ENCODE measurements at places on chromosomes 16 and 17. TPM values are rescaled to one million over a fixed set of nuclear protein-coding genes. Genes with fewer than 3 reads are reported as not detected.

CALB2 gene
- 2.2 TPM for total RNA-seq

DOC2A gene
- not detected for total RNA-seq

PIK3R6 gene
- not detected for total RNA-seq

CD300H gene
- not detected for total RNA-seq

MRPL12 gene
- 11.6 TPM for total RNA-seq

CBX8 gene
- 2.7 TPM for total RNA-seq

CCDC144A gene
- total RNA-seq, result 2.1 TPM

ASPSCR1 gene
- 32.1 TPM for total RNA-seq

MILR1 gene
- not detected for total RNA-seq

SLFN14 gene
- total RNA-seq, result not detected

INTS2 gene
- 17.1 TPM for total RNA-seq

FMNL1 gene
- 2.0 TPM for total RNA-seq

TGFB1I1 gene
- 1.6 TPM for total RNA-seq

PDILT gene
- not detected for total RNA-seq

TPSG1 gene
- not detected for total RNA-seq

SLC13A2 gene
- not detected for total RNA-seq

VTN gene
- under 0.01 TPM for total RNA-seq

ATP1B2 gene
- total RNA-seq, result not detected

CD300A gene
- not detected for total RNA-seq

CASKIN1 gene
- total RNA-seq, result under 0.01 TPM

ABI3 gene
- not detected for total RNA-seq

CDH16 gene
- 1.8 TPM for total RNA-seq

DHRS7C gene
- not detected for total RNA-seq

ARL17A gene
- 2.9 TPM for total RNA-seq

DNAI2 gene
- total RNA-seq, result not detected

NACA2 gene
- total RNA-seq, result not detected

KCTD19 gene
- total RNA-seq, result not detected

ICAM2 gene
- 0.90 TPM for total RNA-seq

UTS2R gene
- total RNA-seq, result not detected

ZPBP2 gene
- total RNA-seq, result not detected

HOXB6 gene
- total RNA-seq, result not detected

NPIPA7 gene
- total RNA-seq, result 1.3 TPM

TRAPPC1 gene
- 27.9 TPM for total RNA-seq

Data from bronchial epithelial cell (primary cell).